ENCODE measurements at places on chromosomes 3 and 15.
A peak's percentile ranks its signal among the peaks of the same experiment; 100 is the strongest.

DNA sequence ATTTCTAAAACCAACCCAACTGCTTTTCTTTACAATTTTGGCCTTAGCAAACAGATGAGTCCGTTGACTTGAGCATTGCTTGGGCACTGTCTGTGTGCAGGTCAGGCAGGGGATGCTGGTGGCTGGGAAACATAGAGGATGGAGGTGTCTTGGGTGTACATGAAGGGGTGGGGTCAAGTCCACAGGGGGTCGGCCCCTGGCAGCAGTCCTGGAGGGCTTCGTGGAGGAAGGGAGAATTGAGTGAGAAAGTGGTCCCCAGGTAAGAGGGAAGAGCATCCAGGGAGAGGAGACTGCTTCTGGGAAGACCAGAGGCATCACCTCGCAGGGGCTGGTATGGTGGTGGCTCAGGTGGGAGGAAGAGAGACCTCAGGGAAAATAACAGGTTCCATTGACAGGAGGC, 144.8 kb downstream of the TJP1 start:
- DNase-seq, result no peak

DNA sequence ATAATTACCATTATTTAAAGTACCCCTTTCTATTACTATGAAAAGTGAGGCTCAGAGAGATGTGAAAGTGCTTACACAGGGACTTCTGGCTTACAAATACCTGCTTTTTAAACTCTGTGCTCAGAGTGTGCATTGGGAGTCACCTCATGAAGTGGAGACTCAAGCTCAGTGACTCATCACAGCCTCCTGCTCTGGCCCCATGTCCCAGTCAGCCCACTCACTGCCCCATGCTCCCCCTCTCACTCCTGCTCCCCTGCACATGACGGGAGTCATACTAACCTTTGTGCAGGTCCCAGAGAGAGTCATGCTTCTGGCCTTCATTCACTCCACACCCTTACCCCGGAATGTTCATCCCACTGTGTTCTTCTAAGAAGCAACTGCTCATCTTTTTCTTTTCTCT, 20.2 kb downstream of the CCR1 start:
- DNase-seq, result no peak

GRCh38 chr3:109715707-109716106, 378.4 kb upstream of the DPPA4 start:
- DNase-seq, result no peak

- no peak for DNase-seq
These were observed 32.9 kb downstream of the AP3S2 start for GRCh38 chr15:89860891-89861290.

GRCh38 chr3:71045212-71045916, 538.2 kb downstream of the FOXP1 start:
- no peak for DNase-seq

- DNase-seq, result no peak
These were observed 10.6 kb upstream of the SPRED1 start for GRCh38 chr15:38242055-38242454.

GRCh38 chr3:10883478-10884234, 67.6 kb downstream of the SLC6A11 start:
- no peak for DNase-seq

- DNase-seq, result no peak
These were observed 205.9 kb upstream of the GBE1 start for GRCh38 chr3:81967393-81967792.

DNA sequence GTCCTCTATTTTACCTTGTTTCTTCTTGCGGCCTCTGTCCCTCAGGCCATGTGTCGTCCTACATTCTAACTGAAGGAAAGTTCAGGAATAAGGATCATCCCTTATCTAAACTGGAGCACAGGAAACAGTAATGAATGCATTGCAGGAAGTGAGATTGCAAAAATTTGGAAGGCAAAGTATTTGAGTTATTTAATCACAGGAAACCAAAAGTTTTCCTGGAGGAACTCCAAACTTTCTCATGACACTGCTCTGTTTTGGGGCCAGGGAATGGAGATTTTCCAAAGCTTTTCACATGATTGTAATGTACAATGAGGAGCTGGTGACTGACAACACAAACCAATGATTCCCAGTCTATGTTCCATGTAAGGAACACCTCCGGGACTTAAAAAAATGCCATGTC, 57.8 kb upstream of the PLSCR4 start:
- DNase-seq, result peak; percentile 77

DNA sequence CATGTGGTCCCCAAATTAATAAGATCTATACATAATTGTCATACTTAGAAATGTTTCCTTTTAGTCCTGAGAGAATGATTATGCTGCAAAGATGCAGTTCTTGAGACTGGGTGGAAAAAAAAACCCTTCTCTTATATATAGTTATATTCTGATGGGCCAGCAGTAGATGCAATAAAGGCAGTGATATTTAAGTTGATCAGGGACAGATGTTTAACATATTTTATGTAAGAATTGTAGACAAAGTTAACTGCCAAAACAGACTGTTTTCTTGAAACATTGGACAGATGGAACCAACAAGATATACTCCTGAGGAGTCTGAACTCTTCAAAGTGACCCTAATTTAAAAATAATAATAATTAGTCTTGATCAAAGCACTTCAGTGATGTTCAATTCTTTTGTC, 172.0 kb upstream of the LRIG1 start:
- DNase-seq, result no peak

DNA sequence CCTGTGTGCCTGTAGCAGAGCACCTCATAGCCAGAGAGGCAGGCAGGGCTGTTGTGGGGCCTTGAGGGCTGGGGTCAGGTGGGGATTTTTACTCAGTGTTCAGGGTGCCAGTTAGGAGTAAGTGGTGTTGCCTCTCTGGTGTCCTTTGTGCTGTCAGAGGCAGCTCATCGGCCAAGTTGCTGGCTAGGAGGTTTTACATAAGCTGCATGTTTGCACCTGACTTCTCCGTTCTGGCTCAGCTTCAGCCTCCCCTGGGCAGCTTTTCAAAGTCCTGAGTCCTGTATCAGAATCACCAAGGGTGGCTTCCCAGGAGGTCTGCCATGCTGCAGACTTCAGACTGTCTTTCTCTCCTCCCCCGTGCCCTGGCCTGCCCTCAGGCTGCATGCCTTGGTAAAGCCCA, 242.6 kb upstream of the TPM1 start:
- DNase-seq, result no peak

DNA sequence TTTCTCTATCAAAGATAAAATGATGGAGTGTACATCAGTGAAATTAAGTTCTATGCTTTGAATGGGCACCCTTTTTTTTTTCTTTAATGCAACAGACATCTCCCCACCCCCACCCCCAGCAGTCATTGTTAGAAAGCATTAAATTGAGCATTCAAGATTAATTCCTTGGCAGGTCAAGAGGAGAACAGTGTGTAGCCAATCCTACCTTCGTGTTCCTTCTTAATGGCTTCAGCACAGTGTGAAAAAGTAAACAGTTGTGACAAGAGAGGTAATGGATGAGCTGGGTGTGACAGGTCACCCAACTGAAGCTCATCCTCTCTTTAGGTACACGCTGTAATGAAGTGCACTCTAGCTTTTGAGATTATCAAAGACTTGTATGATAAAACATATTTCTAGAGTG, 198.5 kb upstream of the RARB start:
- no peak for DNase-seq

DNA sequence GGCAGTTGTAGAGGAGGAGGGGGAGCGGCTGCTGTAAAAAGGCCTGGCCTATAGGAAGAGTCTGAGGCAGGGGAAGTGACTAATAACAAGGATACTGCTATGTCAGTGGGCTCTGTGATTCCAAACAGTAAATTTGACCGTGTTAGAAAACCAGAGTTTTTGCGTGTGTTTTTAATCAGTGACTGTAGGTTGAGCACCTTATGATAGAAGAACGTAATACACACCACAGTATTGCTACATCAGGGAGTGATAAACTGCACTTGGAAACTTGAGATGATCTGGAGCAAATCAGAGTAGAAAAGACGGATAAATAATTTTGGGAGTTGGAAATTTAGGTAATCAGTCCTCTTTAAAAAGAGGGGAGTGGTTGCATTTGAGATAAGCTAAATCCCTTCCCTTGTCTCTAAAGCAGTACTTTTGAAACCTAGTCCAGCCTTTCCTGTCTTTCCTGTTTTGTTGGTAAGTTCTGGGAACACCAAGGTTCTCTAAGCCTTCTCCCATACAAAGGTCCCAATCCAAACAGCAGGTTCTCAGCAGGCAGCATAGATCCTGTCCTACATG, 130.5 kb upstream of the NR2E3 start:
- DNase-seq, result no peak

DNA sequence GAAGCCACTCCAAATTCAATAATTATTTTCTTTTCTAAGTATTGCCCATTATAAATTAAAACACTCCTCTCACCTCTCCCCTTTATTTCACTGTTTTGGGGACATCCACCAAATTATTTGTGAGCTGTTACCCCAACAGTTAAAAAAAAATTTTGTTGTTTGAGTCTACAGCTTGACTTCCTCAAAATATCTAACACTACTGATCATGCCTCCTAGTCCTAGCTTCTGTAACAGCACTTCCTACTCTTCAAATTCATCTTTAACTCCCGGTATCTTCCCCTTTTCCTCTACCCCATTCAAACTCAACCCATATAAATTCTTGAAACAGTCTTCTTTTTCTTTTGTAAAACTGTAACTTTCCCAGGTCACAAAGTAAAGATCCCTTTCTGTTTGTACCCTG, 15.9 kb downstream of the PARL start:
- DNase-seq, result no peak

- peak; percentile 19 for DNase-seq
These were observed 1.3 kb downstream of the GNAT1 start for GRCh38 chr3:50192689-50193141.

- DNase-seq, result peak; percentile 86
These were observed at the start of gene FMN1 for GRCh38 chr15:33194704-33195670. Gene FMN1, minus strand, starts transcription at chr15:33194714. Its CDS starts 39,800 bp downstream, at chr15:33154914.

GRCh38 chr3:189288348-189289235, 116.8 kb downstream of the TPRG1 start:
- DNase-seq, result no peak

DNA sequence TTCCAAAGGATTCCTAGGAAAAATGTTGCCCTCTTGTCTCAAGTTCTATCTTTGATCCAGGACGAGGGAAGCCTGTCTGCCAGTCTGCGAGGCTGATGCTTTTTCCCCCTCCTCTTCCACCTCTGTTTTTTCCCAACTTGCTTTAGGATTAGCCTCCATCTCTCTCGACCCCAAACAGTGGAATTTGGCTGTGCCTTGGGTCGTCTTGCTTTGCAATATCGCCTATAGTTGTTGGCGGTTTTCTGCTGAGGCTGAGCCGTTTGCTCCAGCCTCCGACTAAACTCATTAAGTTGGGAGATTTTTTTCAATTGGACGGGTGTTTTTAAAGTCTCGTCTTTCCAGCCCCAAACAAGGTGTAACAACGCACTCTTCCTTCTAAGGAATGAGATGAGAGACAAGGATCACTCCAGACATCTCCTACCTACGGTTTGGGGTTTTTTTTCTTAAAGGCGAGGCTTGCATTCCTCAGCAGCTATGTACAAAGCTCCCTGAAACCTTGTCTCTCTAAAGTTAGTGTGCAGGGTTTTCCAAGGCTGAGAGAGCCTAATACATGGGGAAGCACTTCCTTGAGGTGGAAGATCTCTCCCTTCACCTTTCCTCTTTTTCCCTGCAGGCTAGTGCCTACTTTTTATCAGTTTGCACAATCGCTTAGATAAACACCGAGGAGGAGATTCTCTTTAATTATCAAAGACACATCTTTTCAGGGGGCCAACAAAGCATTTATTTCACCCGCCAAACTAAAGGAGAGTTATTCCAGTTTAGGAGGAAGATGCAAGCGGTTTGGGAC, 4.8 kb upstream of the NR2F2 start:
- DNase-seq, result no peak

DNA sequence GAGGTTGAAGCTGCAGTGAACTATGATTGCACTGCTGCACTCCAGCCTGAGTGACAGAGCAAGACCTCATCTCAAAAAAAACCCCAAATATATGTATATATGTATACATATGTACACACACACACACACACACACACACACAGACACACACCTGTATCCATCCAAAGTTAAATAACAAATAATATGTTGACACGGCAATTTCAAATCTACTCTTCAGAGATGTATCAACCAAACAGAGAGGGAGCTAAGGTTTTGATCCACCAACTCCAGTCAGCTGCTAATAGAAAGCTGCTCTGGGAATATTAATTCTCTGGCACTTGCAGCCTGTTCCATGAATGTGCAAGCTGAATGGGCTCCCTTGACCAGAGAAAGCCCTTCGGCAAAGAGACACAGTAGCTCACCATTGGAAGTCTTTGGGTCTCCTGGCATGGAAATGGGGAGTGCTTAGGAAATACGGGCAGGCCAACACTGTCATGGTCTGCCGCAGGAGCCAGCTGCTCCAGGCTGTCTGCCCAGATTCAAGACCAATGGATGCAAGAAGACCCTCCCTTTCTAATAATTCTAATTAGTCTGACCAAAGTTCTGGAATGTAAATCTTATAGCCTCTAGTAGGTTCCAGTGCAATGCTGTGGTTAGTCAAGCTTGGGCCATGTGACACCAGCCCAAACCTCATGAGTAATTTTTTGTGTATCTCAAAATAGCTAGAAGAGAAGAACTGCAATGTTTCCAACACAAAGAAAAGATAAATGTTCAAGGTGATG, 299.8 kb downstream of the KBTBD8 start:
- DNase-seq, result peak; percentile 10

GRCh38 chr15:79372428-79372827, 59.7 kb upstream of the MINAR1 start:
- DNase-seq, result peak; percentile 99

- no peak for DNase-seq
These were observed 18.3 kb upstream of the ONECUT1 start for GRCh38 chr15:52808441-52808840.

DNA sequence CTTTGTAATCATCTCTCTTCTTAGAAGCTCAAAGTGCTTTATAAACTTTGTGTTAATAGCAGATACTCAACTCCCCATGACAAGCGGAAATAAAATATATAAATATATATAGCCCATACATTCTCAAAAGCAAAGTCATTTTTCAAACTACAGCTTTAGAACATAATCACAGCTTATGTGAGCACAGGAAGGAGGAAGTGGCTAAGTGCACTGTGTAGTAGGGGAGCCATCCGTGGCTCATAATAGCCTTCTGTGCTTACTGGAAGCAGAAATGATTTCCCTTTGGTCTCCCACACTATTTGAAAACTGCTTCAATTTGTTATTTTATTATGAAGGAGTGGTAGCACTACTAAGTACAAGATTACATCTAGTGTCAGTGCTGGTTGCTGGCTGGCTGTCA, 151.4 kb upstream of the ARL6 start:
- no peak for DNase-seq

- DNase-seq, result peak; percentile 29
These were observed 29.4 kb downstream of the LYSMD4 start for GRCh38 chr15:99703603-99704443.
